Activated CD8-positive, alpha-beta memory T cell treated with anti-CD3 and anti-CD28 coated beads, Interleukin-2, amount 50 U/mL, for 48 hours (primary cell): ENCODE measurements at places on chromosomes 11 and 22.

DNA sequence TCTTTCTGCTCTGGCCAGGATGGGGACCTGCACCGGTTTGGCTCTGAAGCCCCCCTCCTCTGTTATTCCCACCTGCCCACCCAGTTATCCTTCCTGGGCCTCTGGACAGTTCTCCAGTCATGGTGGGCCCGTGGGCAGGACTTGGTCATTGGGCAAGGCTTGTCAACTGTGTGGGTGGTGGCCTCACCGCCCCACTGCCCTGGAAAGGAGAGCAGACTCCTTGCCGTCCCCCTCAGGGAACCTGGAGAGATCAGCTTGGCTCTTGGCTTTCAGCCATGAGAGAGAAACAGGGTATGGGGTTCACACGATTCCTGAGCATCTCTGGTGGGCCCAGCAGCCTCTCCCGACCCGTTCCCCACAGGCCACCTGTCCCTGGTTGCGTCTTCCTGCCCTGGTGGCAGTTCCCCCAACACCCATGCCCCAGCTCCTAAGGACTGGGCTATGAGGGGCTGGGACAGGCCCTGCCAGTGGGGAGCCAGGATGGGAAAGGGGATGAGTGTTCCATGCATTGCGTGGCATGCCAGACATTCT is 92.3 kb downstream of the MORC2 start:
- DNase-seq, result no peak

- no peak for DNase-seq
These were observed 41.7 kb downstream of the THAP12 start for GRCh38 chr11:76339221-76339620.

DNA sequence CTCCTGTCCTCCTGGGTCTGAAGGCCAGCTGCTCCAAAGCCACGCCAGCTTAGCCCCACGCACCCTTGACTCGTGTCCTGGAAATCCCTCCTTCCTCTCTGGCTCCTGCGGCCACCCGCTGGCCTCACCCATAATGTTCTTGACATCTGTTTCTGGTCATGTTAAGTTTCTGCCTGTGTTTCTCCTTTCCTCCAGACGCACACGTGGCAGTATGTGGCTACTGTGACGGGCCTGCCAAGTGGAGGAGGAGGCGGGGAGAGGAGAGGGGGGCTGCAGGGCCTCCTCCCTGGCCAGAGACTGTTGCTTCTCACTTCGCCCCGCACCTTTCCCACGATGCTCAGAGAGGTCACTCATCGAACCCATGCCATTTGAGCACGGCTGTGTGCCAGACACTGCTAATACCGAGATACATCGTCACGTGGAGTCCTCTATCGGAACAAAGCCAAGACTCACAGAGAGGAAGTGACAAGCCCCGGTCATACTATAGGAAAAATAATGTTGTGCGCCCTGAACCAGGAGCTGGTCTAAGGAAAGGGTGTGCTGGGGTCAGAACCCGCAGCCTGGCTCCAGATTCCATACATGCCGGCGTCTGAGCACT is 11.5 kb downstream of the C1QTNF6 start:
- DNase-seq, result peak; percentile 56

DNA sequence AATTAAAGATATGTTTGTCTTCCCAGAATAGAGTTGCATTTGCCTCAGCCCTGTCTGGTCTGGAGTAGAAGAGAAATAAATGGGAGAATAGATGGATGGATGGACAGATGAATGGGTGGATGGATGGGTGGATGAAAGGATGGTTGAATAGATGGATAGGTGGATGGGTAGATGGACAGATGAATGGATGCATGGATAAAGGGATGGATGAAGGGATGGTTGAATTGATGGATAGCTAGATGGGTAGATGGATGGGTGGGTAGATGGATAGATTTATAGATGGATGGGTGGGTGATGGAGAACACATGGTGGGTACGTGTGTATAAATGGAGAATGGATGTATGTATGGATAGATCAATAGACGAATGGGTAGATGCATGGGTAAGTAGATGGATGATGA is 8.5 kb downstream of the CRYBB1 start:
- no peak for DNase-seq

DNA sequence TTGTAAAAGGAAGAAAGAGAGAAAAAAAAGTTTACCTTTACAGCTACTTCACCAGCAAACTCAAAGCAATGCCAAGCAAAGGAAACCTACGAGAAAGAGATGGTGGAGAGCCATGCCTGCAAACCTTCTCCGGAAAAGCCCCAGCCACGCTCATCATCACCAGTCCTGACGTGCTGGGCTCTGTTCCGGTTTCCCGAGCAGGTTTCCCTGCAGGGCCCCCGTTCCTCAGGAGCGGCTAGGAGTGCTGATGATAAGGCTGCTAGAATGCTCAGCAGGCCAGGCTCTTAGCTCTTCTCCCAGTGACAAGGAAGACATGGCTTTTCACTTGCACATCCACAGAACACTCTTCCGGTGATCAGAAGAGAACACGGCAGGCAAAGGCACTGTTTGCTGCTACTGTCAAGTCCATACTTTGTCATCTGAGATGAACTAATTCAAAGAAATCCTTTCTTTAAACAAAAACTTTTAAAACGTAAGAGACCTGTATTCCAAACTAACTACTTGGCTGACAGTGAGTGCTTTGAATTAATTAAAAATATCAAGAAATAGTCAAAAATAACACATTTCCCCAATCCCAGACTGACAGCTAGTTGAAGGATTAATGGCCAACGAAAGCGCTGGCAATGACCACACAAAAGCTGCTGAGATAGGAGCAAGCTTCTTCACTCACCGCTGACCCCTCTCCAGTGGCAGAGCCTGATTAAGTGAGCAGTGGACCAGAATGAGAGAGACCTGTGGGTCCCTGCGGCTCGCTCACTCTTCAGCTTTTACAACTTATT is 35.8 kb downstream of the DUSP8 start:
- no peak for DNase-seq

DNA sequence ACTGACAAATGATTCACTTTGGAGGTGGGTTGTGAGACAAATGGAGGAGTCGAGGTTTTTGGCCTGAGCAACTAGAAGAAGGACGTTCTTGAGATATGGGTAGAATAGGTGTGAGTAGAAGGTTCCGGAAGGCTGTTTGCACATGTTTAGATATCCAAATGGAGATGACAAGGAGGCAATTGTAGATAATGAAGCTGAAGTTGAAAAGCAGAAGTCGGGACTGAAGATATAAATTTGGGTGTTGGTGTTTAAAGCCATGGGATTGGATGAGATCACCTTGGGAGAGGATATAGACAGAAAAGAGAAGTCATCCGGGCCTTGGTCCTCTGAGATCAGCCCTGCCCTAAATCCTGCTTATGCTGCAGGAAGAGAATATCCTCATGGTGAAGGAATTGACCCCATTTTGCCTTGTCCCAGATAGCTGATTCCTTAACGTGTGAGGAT is 75.5 kb upstream of the CD44 start:
- DNase-seq, result no peak

DNA sequence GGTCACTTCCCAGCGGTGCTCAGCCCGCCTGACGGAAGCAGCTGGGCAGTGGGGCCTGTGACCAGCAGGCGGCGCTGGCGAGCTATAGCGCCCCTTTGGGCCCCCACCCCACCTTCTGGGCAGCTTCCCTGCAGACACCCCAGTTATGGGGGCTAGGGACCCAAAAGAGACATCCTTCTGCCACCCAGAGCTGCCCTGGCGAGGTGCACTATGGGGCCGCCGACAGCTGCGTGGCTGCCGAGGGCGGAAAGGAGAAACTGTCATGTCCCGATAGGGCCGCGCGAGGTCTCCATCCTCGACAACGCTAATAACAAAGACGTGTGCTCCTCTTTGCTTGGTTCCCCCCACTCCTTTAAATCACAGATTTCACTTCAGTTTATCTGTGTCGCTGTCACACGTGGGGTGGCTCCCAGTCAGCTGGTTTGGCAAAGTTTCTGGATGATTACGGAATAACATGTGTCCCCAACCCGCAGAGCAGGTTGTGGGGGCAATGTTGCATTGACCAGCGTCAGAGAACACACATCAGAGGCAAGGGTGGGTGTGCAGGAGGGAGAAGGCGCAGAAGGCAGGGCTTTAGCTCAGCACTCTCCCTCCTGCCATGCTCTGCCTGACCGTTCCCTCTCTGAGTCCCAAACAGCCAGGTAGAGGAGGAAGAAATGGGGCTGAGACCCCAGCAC is 673 bp upstream of the MYO7A start:
- peak; percentile 90 for DNase-seq
